ENCODE measurements at places on chromosomes 7 and 10. TPM values are rescaled to one million over a fixed set of nuclear protein-coding genes. Genes with fewer than 3 reads are reported as not detected.
A peak's percentile ranks its signal among the peaks of the same experiment; 100 is the strongest.

Gene CPA2
- 0.05 TPM for polyA plus RNA-seq

DNA sequence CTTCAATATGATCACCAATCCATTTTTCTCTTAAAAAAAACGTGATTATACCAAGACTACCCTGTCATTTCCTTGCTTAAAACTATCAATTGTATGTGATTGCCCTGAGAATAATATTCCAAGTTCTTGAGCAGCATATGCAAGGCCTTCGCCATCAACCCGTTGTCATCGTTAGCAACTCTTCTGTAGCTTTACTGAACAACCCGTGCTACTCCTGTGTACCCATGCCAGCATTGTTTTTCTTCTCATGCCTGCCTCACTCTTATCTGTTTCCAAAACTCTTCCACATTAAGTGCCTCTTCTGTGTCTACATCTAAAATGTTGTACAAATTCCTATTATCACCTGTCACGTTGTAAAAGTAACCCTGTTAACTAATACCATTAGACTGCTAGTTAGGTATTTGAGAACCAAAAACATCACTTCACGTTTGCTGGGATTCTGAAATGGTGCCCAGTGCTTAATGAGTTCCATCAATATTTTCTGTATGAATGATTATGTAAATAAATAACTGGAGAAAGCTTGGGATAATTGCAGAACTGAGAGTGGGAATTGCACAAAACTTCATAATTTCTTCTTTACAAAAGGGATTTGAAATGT, 10.5 kb downstream of the CAV2 start:
- no peak for DNase-seq

GRCh38 chr10:116190883-116191282, 82.1 kb downstream of the GFRA1 start:
- DNase-seq = no peak

GRCh38 chr10:12221323-12222298, 25.6 kb downstream of the CDC123 start:
- DNase-seq = peak; percentile 71

Gene TMEM26
- not detected for polyA plus RNA-seq

DNA sequence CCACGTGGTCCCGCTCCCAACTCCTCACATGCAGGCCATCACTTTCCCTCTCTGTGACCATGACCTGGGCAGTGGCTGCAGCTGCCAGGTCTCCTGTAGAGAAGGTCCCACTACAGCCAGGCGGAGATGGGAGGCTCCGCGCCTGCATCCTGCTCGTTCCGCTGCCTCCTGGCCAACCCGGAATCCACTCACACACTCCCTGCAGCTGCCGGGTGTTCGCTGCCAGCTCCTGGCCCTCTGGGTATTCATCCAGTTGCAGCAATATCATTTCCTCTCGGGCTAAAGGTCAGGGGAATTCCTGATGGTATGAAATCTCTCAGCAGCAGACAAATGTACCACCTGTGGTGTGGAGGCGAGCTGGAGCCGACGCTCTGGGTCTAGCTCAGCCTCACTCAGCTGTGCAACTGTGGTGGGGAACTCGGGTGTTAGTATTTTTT, 65.7 kb downstream of the TLL2 start:
- no peak for DNase-seq

GRCh38 chr10:25522946-25523608, 348.3 kb downstream of the GPR158 start:
- no peak for DNase-seq

- DNase-seq = no peak
These were observed 82.2 kb downstream of the HIPK2 start for GRCh38 chr7:139695588-139695987.

DNA sequence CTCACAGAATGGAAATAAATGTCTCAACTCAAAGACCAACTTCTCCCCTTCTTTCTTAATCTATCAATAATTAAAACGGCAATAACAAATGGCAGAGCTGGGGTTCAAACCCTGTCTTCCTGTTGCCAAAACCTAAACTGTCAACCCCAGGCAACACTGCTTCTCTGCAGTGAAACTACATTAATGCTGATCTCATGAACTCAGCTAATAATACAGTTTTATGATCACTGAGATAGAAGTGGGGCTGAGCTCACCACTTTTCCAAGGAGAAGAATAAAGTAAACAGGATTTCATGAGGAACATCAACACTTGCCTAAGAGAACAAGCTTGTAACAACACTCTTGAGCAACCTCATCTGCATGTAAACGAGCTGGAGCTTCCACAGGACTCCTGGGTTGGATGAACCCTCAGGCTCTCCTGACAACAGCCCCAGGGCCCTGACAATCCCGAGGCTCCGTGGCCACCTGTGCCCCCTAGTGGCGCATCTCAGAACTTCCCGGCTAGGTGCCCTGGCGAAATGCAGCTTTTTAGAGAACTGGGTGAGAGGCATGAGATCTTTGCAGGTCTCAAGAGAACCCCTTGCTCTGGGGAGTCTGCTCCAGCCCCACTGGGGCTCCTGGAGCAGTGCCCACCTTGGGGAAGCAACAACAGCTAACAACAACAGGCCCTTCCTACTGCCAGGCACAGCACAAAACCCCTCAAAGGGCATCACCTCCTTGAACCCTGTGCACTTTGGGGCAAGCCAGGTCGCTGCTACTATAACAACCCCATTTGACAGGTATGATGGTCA, 169.3 kb downstream of the SH3PXD2A start:
- DNase-seq = peak; percentile 75

Gene CPED1
- 210 TPM for polyA plus RNA-seq

Gene NME8
- not detected for polyA plus RNA-seq

Gene EBLN1
- polyA plus RNA-seq = 0.50 TPM

DNA sequence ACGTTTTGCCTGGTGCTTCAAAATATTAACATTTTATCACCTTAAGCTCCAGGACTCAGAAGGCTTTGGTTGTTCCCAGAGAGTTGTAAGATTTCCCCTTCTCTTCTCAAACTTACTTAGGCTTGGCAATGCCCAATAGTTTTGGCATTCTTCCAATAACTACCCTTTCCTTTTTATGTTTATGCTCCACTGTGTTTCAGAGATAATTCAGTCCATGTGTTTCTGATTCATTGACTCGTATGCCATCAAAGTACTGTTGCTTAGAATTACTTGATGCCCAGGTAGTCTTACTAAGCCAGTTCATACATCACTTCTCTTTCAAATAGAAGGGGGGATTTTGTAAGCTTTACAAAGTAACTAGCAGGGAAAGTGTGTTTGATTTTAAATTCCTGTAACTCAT, 66.6 kb downstream of the AGMO start:
- no peak for DNase-seq

GRCh38 chr10:34711500-34711899, 103.6 kb downstream of the PARD3 start:
- no peak for DNase-seq

DNA sequence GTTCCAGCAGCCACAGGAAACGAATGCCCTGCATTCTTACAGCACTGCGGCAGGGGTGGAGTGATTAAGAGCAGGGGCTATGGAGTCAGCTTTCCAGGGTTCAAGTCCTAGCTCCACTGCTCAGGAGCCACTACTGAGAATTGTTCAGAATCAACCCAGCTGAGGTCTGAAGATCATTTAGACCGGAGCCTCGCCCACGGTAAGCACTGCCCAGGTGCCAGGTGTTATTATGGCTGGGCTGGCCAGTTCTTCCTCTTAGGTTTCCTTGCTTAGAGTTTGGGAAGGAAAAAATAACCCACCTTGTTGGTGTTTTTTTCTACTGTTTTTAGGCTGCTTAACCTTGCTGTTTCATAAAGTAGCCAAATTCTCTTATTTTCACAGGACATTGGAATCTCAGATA, 4.8 kb upstream of the FIGNL1 start:
- DNase-seq = no peak

DNA sequence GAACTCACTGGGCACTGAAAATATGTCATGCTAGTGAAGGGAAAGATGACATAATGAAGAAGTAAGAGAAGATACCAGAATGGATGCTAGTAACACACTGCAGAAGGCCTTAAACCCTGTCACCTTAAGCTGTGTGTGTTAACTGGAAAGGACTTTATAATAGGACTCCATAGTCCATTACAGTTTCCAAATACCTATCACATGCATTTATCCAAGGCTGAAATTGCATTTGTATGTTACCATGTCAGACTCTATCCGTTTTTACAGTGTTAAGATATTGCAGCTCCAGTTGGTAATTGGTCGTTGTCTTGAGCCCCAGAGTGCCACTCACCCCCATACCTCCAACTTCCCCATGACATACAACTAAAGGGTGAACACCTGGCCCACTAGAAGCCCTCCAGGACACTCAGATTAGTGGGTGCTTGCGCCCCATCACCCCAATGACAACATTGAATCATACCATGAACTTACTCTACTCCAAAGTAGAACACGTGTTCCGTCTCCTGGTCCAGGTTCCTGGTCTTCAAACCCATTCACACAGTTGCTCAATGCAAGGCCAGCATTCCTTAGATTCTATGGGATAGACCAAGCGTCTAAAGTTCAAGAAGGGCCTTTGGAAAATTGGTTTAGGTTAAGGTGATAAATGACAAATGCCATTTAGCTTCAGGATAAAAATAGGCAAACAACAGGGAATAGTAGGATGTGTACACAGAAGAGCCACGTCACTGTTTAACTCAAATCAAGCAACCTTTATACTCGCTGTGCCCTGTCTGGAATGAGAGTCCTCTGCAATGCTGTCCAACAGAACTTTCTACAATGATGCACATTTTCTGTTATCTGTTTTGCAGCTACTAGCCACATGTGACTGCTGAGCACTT, 2.1 kb upstream of the RAPGEF5 start:
- DNase-seq = no peak

Gene NODAL
- polyA plus RNA-seq = not detected

DNA sequence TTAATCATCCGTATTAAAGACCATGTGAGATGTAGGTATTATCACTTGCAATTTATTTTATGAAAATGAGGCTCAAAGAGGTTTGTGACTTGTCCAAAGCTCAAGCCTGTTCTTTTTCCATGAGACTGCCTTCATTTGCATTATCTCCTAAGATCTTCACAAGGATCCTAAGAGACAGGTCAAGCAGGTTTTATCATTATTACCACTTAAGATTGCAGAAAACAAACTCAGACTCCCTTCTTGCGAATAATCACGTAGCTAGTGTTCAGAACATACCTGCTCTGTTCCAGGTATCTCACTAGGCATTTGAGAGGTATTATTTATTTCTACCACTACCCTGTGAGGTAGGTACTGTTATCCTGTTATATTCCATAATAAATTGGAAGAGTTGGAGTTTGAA, 64.8 kb downstream of the ZNRF2 start:
- no peak for DNase-seq

Gene CYP2C19
- not detected for polyA plus RNA-seq

GRCh38 chr7:143936087-143937009, 1.3 kb downstream of the OR2F2 start:
- DNase-seq = no peak

Gene BICC1
- not detected for polyA plus RNA-seq

DNA sequence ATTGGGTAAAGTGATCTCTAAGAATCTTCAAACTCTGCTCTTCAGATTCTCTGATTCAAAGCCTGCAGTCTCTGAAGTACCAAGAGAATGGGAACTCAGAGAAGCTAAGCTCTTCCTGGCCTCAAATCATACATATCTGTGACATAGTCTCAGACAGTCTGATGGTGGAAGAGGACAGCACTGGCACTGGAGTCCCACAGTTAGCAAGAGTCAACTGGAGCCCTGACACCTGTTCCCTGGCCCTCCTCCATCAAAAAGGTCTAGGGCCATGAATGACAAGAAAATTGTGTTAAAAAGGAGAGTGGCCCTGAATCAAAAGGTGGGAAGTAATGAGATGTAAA, 37.7 kb downstream of the PRSS2 start:
- no peak for DNase-seq

DNA sequence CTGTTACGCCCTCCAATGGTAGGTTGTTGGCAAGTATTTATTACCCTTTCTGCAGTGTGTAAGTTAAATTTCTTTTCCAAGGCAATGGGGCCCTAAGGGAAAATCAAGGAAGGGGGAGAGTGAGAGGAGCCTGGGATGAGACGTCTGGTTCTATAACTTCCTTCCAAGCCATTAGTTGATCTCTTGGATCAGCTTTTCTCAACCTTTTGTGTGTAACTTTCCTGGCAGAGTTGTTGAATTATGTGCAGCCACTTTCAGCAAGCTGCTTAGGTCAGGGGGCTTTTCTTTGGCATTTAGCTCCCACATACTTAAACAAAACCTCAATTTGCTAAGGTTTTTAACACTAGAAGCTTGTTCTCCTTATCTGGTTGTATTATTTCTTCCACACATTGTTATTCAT, 127.1 kb downstream of the NXPH1 start:
- DNase-seq = no peak

DNA sequence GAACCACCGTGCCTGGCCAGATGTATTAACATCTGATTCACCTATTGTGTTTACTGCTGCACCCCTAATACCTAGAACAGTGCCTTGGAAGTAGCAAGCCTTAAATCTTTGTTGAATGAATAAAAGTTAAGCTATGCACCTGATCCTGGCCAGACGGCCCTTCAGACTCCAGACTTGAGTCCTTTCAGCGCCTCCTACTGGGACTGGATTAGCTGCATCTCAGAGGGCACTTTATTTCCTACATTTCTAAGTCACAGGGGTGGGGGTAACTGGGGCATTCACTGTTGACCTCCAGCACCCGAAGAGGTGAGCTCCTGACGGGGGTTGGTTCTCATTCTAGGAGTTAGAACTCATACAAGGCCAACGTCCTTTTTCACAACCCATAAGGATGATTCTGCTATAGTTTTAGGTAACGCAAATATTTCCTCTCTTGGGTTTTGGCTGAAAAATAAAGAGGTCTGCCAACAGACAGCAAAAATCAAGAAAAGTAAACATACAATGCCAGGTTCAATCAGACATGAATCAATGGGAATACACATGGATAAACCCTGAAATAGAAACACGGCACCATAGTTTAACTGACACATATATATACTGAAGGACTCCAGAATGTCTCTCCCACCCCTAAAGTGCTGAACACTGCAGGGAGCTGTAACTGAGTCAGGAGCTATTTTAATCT, 48.0 kb upstream of the DLG5 start:
- peak; percentile 59 for DNase-seq

Gene CTBP2
- polyA plus RNA-seq = 5.6 TPM

DNA sequence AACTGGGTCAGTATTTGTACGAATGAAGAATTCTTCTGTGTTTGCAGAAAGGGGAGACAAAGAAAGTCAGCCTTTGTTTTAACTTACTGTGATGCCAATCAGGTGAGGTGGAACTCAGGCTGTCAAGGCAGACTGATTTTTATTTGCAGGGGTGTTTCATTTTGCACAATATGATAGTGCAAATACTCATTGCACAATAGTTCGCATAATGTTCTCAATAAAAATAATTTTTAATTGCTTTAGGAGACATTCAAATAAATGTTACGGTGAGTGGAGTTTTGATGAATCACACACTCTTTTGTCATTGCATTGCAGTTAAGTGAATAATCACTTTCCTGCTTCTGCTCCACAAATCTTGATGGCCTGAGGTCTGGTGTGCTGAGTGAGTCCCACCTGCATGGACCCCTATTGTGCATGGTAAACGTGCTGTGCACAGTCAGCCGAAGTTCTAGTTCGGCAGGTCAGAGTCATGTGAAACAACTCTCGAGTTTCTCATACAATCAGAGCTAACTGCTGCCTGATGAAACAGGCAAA, 141.3 kb upstream of the FZD8 start:
- DNase-seq = no peak

Measured in K562 (cell line).